ENCODE measurements at places on chromosomes 5 and 9.

DNA sequence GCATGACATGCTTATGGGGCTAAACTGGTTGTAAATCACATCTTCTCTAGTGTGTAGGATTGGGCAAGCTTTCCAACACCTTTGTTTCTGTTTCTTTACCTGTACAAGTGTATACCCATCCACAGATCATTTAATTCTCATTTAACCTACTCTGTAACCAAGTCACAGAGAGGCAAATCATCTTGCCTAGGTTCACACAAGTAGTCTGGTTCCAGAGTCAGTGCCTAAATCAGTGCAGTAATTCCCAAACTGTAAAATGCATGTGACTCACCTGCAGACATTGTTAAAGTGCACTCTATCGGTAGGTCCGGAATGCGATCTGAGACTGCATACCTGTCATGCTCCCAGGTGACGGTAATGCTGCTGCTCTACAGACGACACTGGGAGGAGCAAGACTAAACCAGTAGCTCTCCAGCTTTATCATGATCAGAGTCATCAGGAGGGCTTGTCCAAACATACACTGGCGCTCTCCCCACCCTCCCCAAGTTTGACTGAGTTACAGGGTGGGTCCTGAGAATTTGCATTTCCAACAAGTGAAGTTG lies 107.9 kb upstream of the FREM1 start:
- DNase-seq: no peak

GRCh38 chr5:65032250-65032649 lies 263.5 kb downstream of the CWC27 start:
- no peak for DNase-seq

- DNase-seq: no peak
Measured at GRCh38 chr9:5553211-5553610, 42.9 kb downstream of the PDCD1LG2 start.

- no peak for DNase-seq
Measured at GRCh38 chr5:4095918-4096630, 500.4 kb downstream of the IRX1 start.

- no peak for DNase-seq
Measured at GRCh38 chr5:167688341-167689130, 602.9 kb upstream of the WWC1 start.

GRCh38 chr5:170536525-170536924 lies 32.7 kb downstream of the KCNIP1 start:
- no peak for DNase-seq

DNA sequence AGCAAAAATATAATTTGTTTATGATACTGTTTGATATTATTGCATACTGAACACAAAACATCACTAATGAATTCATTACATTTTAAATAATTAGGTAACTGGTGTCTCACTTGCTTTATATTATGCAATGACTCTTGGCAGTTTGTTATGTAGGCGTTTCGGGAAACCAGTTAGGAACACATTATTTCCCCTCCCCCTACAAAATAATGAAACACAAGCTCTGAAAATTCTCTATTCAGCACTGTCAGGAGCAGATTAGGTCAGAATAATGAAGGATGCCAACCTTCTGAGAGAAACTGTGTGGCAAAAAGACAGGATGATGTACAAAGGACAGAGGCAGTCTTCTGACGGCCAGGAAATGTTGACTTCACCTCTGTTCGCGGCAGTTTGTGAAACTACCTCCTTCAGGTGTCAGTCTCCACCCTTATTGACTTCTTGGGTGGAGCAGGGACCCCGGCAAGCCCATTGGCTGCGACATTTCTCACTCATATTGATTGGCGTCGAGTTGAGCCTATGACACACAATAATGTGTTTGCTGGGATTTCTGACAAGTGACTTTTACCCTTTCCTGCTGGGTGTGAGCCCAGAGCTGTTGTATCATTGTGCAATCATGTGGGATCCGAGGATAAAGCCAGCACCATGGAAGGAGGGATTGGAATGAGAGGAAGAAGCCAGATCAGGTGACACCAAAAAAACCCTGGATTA lies 33.9 kb downstream of the SH3PXD2B start:
- no peak for DNase-seq

GRCh38 chr9:93266521-93267001 lies 82.6 kb downstream of the WNK2 start:
- DNase-seq: no peak

- no peak for DNase-seq
Measured at GRCh38 chr9:83242066-83242465, 179.1 kb upstream of the RASEF start.

- peak; percentile 7 for DNase-seq
Measured at GRCh38 chr9:21803649-21804048, 1.2 kb downstream of the MTAP start.

- DNase-seq: no peak
Measured at GRCh38 chr9:112035166-112035826, 138.7 kb downstream of the UGCG start.

GRCh38 chr9:110426052-110426709 lies 88.5 kb upstream of the TXNDC8 start:
- peak; percentile 30 for DNase-seq

DNA sequence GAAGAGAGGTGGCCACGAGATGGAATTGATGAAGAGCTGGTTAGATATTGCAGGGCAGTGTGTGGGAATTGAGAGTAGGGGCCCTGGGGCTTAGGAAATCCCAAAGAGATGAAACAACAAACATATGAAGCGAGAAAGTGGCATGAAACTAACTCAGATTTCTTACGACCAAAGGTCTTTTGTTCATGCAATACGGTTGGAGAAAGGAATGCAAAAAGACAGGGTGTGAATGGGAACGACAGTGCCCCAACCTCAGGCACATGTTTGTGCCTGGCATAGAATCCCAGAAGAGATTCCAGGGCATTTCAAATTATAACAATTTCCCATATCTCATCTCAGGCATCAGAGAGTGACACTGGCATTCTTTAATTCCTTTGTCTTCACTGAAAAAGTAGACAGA lies 199.2 kb downstream of the ACTL7B start:
- DNase-seq: no peak

DNA sequence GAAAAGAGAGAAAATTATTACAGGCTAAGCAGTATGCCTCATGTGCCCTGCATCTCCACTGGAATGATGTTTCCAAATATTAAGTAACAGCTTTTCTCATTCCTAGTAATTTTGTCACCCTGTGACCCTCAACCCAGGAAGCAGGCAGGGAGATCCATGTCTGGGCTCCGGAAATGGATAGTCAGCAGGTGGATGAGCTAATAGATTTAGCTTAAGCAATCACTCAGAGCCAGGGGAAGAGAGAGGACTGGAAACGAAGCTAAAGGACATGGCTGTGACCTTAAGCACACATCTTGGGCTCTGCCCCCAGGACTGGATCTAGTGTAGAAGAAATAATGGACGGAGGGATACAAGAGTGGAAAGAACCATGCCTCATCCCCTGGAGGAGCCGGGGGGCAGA lies 89.5 kb downstream of the ARSB start:
- DNase-seq: no peak

DNA sequence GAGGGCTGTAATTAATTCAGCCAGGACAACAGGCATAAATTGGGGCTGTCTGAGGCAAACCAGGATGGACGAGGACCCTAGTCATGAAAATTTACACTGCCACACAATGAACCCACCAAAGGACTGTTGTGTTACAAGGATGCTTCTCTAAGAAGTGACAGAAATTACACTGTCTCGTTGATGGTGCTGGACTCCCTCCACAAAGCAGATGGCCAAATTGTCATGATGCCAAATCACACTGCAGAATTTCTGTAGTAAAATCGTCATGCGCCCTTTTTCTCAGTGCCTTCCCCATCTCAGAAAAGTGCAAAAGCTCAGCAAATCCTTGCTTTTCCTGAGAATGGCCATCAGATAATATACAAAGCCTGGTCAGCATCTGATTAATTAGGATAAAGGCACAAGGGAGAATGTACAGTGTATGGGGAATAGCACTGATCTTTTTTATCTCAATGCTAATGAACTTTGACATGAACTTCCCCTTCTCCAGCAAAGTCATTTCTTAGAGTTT lies 545.8 kb downstream of the CSNK1G3 start:
- DNase-seq: peak; percentile 10

GRCh38 chr5:5380298-5380697 lies 42.2 kb upstream of the ICE1 start:
- DNase-seq: no peak

- peak; percentile 16 for DNase-seq
Measured at GRCh38 chr5:146890066-146890465, 11.5 kb upstream of the PPP2R2B start.

- no peak for DNase-seq
Measured at GRCh38 chr5:91478096-91478495, 95.0 kb upstream of the ARRDC3 start.

DNA sequence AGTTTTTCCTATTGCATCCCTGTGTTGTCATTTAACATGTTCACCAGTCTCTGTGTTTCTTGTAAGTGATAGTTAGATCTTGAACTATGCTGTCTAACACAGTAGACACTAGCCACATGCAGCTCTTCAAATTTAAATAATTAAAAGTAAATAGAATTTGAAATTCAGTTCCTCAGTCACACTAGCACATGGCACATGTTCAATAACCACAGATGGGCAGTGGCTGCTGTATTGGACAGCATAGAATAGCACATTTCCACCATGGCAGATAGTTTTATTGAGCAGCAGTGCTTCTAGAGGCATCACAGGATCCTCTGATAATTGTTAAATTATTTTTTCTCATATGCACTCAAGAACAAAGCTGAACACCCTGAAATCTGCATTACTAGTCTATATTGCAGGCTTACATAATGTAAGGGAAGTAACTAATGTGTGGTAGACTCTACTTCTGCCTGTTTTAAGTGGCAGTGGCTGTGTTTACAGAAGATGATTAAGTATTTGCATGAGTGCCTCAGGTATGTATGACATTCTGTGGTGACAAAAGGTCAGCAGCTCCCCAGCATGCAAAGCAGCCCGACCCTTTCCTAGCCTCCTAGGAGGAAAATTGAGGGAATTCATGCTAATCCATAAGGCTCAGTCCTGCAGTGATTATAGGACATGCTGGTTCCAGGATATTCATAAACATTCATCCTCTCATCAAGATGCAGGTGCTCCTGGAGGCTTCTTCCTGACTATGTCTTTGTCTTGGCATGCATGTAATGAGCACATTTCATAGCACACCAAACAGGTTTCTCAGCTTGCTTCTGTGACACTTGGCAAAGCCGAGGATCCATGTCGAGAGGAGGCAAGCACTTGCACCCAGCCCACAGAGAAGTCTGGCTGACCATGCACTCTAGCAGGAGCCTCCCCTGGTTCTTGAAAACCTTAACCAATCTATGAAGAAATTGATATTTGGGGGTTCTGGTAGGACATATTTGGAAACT lies 45.5 kb downstream of the SH3RF2 start:
- no peak for DNase-seq

GRCh38 chr5:132526290-132526973 lies 16.9 kb downstream of the IL5 start:
- DNase-seq: peak; percentile 83

- no peak for DNase-seq
Measured at GRCh38 chr5:92504346-92504745, 1076.7 kb downstream of the NR2F1-AS1 start.

Data from hematopoietic multipotent progenitor cell treated with erythropoietin and hydrocortisone succinate and interleukin-3 and kit ligand, for 6 days (in vitro differentiated cells).